Suppressor macrophage treated with lipopolysaccharide for 1 hour (primary cell): ENCODE measurements at places on chromosomes 3 and 15.
A peak's percentile ranks its signal among the peaks of the same experiment; 100 is the strongest.

- DNase-seq = peak; percentile 49
Measured at GRCh38 chr15:41634072-41634626, 26.1 kb upstream of the MGA start.

- no peak for DNase-seq
Measured at GRCh38 chr15:66786708-66787488, 84.9 kb downstream of the SMAD6 start.

DNA sequence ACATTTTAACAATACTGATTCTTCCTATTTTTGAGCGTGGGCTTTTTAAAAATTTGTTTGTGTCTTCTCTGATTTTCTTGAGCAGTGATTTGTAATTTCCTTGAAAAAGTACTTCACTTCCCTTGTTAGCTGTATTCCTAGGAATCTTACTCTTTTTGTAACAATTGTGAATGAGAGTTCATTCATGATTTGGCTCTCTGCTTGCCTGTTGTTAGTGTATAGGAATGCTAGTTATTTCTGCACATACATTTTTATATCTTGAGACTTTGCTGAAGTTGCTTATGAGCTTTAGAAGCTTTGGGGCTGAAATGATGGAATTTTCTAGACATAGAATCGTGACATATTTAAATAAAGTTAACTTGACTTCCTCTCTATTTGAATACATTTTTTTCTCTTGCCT, 582.8 kb upstream of the BCHE start:
- no peak for DNase-seq

- DNase-seq = no peak
Measured at GRCh38 chr3:156142702-156143101, 22.3 kb downstream of the KCNAB1 start.

- DNase-seq = no peak
Measured at GRCh38 chr3:94246171-94246570, 183.3 kb downstream of the NSUN3 start.

- no peak for DNase-seq
Measured at GRCh38 chr15:66014635-66015182, 145.4 kb downstream of the RAB11A start.

GRCh38 chr3:137768361-137769321, 4.5 kb downstream of the SOX14 start:
- no peak for DNase-seq

GRCh38 chr15:77384589-77385359, 35.1 kb downstream of the PEAK1 start:
- DNase-seq = no peak

DNA sequence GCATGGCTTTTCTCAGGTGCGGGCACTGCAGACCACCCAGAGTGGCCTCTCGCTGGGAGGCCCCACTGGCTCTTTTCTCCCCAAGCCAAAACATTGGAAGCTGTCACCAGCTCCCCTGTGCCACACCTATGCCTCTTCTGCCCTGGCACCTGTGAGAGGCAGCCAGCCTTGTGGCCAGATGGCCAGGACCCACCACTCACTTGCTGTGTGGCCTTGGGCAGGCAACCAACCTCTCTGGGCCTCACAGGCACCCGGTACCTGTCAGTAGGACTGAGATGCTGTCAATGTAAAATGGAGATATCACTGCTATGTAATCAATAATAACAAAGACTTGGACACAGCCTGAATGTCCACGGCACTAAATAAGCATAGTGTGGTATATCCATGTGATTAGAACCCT, 36.5 kb downstream of the SRPRB start:
- no peak for DNase-seq

GRCh38 chr3:129549805-129550204, 6.8 kb downstream of the H1-8 start:
- no peak for DNase-seq

DNA sequence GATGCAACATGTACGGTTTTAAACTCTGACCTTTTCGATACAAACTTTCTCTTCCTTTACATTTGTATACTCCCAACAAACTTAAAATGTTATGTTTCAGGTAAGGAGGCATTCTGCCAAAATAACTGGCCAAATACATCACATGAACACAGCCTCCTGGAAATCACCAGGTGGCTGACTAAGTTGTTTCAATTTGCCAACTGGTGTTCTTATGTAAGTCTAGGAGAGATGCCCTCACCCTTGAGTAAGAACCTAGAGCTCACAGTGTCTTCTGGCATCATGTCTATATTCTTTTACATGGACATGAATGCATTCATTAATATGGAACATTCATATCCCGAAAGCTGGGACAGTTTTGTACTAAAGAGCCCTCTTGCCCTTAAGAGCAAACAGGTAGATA, 341.1 kb upstream of the NR2F2 start:
- DNase-seq = no peak

DNA sequence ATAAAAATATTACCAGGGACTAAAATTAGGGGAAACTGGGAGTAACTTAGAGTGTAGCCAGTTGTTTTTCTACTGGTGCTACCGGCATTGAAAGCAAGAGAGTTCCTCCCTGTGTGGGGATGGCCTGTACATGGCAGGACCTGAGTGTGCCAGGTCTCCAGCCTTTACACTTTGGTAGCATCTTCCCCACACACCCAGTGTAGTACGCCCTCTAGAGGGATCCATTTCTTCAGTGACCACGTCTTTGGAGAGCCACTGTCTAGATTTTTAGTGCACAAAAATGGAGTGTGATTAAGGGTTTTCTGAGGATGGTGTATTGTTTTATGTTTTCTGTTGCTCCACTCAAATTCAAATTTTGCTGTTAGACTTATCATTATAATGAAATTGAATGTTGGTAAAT, 507.0 kb upstream of the TPRG1 start:
- DNase-seq = no peak

DNA sequence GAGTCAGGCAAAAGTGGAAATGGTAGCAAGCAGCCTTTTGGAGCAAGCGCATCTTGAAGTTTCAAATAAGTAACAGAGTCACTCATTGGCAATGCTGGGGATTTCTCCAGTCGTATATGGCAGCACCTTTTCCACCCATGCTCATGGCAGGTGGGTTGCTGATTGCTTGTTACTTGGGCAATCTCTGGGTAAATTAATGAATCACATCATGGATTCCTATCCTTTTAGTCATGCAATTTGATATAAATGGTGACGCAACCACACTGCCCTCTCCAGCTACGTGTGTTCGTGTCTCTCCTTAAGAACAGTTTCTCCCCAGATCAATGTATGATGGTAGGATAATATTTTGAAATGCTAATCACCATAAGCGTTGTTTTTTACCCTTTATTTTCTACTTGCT, 339.9 kb upstream of the KCNH8 start:
- DNase-seq = no peak

- DNase-seq = no peak
Measured at GRCh38 chr15:99170476-99171065, 65.7 kb downstream of the SYNM start.

DNA sequence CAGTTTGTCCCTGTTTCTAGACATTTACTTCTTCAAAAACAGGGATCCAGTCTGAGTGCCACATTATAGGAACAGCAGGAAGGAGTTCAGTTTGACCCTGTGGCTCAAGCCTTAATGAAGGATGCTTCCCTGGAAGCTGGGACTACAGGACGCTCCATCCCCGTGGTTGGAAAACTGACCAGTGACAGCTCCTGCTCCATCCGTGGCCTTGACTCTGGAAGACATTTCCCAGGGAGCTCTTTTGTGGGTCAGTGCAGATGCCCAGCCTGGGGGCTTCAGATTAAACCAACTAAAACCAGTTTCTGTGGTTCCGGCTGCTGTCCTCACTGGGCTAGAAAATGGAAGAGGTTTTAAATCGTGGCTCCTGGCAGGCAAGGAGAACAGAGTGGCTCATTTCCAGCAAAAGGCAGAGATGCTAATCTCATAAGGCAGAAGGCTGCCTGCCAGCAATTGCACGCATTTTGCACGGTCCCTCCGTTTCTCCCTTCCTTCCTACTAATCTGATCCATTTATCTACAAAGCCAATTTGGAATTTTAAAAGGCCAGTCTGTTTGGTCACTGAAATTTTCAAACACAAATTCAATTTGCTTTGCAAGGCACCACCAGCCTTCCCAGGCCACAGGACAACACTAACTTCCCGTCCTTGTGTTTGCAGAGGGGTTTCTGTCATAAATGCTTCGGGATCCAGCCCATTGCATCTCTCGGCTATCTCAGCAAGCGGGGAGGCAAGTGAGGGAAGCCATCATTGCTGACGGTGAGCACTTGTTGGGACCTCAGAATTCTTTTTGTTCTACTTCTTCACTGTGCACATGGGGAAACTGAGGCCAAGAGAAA, 6.2 kb upstream of the SSUH2 start:
- DNase-seq = no peak

GRCh38 chr3:63998852-63999754, 24.2 kb downstream of the PSMD6 start:
- no peak for DNase-seq

DNA sequence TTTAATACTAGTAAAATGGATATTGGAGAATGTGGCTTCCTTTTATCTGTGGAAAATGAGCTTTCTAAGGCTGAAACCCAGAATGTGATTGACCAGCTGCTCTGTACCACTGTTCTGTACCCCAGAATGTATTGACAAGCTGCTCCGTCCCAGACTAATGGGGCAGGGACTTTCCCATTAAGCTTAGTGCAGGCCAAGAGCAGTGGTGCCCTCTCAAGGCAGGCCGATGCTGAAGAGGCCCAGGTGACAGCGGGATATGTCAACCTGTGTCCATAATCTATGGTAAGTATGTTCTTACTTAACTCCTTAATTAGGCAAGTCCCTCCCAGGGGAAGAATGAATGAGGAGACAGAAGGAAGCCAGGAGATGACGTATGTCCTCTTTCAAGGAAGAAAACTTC, 31.1 kb downstream of the SGO1 start:
- no peak for DNase-seq

DNA sequence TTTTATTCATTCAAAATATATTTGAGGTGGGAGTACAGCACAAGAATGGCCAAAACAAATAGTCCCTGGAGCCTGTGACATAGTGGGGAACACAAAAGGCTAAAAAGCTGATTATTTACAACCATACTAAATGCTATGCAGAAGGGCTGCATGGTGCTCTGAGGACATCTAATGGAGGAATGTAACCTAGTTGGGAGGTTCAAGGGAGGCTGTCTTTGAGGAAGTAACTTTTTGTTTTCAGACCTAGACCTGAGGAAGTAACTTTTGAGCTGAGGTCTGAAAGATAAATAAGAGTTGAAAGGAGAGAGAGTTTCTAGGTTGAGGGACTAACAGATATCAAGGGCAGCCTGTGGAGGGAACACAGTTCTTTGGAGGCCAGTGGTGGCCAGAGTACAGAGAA, 34.8 kb upstream of the RASA2 start:
- DNase-seq = peak; percentile 71

GRCh38 chr3:108546692-108547091, 36.3 kb upstream of the MYH15 start:
- no peak for DNase-seq

DNA sequence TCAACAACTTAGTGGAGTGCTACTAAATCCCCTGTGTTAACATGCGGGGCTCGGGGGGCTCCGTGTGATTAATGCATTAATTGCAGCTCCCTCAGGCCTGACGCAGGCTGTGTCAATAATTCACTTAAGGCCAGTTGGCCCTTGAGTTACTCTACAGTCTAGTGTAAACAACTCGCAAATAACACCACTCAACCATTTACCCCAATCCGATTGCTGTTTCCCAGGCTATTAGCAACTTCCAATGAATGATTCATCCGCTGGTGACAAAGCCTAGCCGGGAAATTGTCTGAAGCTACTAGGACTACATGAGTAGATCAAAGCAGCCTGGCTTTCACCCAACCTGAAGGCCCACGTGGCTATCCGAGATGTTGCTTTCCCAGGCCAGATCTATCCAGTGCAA, 121.3 kb upstream of the SOX14 start:
- DNase-seq = no peak

DNA sequence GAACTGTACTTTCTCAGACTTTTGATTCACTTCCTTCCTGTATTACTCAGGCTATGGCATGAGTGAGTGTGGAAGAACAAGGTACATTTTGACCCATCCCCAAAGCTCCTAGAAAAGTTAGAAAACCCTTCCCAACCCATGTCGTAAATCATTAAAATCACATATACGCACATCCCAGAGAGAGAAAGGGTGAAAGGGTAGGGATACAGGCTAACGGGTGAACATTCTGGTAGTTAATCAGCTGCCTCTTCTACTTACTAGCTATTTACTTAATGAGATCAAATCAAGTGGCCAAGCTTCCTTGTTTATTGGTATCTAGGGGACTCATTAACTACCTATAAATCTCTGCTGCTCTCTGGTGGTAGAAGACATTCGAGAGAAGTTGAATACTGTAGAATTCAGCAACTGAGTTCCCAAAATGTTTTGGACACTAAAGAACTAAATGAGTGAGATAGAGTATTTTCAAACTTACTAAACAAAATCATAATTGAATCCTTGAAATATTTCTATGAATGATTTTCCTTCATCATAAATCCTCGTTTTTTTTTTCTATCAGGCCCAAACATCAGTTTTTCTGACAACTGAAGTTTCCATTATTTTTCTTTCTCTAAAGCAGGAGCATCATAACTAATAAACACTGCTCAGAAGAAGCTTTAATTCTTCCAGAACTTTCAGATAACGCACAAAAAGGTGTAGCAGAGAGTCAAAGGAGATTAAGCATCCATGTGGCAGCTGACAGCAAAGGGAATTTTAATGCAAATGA, 124.2 kb downstream of the IMPG2 start:
- DNase-seq = peak; percentile 49

GRCh38 chr3:193874512-193874911, 261.4 kb upstream of the HES1 start:
- no peak for DNase-seq

DNA sequence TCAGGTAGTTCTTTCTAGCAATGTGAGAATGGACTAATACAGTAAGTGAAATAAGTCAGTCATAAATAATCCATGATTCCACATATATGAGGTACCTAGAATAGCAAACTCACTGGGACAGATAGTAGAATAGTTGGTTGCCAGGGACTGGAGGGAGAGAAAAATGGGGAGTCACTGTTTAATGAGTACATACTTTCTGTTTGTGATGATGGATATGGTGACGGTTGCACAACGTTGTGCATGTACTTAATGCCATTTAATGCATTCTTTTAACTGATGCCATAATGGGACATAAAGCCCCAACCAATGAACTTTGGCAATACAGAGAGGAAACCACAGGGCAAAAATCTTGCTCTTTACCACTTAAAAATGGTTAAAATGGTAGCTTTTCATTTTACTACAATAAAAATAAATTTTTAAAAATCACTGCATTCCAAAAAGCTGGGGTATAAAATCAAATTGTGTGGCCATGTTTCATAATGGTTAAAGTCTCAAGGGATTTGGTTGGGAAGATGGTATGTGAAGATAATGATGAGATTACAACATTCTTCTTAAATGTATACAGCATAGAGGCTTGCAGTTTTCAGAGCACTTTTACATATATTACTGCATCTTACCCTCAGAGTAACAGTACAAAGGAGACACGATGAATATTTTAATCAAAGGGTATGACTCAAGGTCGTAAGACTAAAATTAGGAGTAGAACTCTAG, 45.2 kb downstream of the ADAM10 start:
- no peak for DNase-seq

- DNase-seq = no peak
Measured at GRCh38 chr3:127961963-127962362, 46.9 kb downstream of the KBTBD12 start.
